ENCODE measurements at places on chromosomes 2 and 18.

GRCh38 chr2:38523728-38524437, 78.8 kb downstream of the HNRNPLL start:
- ATAC-seq, result no peak

- no peak for ATAC-seq
These were observed 32.1 kb upstream of the MAL start for GRCh38 chr2:94993176-94994062.

DNA sequence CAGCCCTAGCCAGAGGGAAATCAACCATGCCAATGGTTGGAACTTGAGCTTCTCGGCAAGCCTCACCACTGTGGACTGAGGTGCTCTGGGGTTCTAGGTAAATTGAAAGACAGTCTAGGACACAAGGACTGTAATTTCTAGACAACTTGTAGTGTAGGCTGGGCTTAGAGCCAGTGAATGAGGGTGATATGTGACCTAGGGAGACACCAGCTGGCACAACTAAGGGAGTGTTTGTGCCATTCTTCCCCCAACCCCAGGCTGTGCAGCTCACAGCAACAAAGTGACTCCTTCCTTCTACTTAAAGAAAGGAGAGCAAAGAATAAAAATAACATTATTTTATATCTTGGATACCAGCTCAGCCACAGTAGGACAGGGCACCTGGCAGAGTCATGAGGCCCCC, 1690.7 kb upstream of the TMEFF2 start:
- no peak for ATAC-seq

DNA sequence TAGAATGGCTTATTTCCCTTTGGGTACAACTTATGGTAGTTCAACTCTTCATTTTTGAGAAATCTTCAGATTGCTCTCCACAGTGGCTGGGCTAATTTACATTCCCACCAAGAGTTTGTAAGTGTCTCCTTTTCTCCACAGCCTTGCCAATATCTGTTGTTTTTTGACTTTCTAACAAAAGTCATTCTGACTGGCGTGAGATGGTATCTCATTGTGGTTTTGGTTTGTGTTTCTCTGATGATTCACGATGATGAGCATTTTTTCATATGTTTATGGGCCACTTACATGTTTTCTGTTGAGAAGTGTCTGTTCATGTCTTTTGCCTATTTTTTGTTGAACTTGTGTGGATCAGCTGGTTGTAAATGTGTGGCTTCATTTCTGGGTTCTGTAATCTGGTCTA, 871.0 kb downstream of the EPHA4 start:
- no peak for ATAC-seq

GRCh38 chr2:24225499-24226242, 50.8 kb downstream of the FAM228A start:
- ATAC-seq, result no peak

DNA sequence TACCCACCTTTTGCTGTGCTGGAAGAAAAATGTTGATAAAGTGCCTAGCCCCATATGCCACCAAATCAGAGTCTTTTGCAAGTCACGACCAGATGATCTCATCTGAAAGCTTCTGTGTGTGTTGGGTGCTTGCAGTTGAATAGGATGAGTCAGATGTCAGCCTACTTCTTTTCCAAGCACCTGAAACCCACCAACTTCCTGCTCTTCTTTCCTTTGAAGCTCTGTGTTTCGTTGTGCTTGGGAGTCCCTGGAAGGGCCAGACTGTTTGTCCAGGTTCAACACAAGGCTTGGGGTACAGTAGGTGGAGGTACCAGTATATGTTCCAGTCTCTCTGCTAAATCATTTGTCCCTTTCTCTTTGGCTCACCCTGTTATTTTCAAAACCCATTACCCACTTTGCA, 36.8 kb upstream of the LCLAT1 start:
- ATAC-seq, result peak; percentile 31

DNA sequence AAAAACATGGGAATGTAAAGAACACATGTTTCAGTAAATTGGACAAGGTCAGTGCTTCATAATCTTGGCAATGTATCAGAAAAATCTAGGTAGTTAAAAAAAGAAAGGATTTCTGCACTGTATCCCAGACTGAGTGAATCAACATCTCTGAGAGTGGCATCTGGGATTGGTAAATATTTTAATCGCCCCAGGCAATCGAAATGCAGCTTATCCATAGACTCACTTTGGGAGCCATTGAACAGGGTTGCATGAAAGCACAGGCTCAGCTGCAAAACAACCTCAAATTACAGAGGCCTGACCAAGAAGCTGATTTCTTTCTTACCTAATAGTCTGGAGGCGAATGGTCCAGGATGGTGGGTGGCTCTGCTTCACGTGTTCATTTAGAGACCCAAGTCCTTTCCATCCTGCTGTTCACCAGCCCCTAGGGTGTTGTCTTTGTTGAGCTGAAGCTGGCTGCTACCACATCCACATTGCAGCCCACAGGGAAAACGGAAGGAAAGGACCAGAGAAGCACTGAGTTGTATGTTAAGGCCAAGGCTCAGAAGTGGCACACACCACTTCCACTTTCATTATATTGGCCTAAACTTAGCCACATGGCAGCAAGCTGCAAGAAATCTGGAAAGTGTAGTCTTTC, 59.0 kb downstream of the MOGAT1 start:
- no peak for ATAC-seq

DNA sequence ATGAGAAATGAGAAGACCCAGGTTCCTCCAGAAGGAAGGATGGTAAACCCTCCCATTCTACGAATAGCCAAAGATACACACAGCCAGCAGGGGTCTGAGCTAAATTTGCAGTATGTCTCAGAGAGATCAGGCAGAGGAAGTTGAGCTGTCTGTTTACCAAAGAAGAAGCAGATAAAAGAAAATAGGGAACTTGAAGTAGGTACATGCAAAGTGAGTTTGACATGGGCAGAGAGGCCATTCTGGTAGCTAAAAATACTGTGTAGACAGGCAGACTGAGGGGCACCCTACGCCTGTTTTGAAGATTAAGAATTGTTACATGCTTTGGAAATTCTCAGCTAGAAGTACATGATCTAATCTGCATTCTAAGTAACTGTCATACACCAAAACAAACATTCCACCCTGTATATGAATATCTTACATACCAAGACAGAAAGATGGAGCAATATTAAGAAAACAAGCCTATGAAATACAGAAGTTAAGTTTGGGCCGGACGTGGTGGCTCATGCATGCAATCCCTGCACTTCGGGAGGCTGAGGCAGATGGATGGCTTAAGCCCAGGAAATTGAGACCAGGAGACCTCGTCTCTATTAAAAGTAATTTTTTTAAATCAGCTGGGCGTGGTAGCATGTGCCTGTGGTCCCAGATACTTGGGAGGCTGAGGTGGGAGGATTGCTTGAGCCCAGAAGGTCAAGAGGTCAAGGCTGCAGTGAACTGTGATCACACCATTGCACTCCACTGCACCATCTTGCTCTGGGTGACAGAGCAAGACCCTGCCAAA, 157.9 kb downstream of the ANKRD44 start:
- peak; percentile 73 for ATAC-seq

GRCh38 chr18:35811896-35812295, 160.6 kb upstream of the RMP24 start:
- peak; percentile 80 for ATAC-seq

DNA sequence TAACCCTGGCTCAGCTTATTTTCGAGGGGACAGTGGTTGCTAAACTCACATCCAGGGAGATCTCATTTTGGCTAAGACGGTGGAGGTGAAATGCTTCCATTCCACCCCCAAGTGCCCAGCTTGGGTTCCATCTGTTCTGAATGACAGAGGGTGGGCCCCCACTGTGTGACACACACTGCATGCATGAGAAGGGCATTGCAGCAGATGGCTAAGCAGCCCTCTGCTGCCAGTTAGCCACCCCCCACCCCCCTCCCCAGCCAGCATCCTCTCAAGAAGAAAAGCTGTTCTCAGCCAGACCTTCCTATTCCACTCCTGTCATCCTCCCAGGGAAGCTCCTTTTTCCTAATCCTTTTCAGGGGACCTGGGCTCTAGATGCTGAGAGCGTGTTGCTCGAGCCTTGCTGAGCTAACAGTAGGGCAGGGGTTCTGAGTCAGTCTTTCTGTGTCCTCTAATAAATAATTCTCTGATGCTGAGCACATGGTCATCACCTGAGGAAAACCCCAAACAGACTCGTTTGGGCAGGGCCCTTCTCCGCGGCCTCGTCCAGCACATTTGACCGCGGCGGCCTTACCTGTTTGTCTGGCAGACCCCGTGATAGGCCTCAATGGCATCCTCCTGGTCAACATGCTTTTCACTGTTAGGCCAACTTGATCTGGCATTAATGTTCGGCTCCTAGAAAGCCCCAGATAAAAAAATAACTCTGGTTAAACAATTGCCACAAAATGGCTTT, 49.5 kb upstream of the ACAA2 start:
- no peak for ATAC-seq

- no peak for ATAC-seq
These were observed 326.2 kb downstream of the NYAP2 start for GRCh38 chr2:225725726-225726125.

GRCh38 chr2:215826838-215827441, 186.4 kb downstream of the MREG start:
- ATAC-seq, result no peak

GRCh38 chr2:72145289-72145657, 2.4 kb downstream of the CYP26B1 start:
- ATAC-seq, result no peak

DNA sequence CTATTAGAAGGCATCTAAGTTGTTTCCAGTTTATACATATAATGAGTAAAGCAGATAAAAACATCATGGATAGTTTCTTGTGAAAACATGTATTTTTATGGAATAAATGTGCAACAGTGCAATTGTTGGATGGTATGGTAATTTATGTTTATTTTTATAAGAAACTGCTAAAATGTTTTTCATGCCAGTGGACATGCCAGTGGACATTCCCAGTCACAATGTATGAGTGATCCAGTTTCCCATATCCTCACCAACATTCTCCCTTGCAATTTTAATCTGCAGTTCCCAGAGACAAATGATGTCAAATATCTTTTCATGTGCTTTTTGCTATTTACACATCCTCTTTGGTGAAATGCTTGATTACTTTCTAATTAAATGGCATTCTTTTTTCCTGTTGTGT, 818.6 kb downstream of the SUCLG1 start:
- ATAC-seq, result no peak

DNA sequence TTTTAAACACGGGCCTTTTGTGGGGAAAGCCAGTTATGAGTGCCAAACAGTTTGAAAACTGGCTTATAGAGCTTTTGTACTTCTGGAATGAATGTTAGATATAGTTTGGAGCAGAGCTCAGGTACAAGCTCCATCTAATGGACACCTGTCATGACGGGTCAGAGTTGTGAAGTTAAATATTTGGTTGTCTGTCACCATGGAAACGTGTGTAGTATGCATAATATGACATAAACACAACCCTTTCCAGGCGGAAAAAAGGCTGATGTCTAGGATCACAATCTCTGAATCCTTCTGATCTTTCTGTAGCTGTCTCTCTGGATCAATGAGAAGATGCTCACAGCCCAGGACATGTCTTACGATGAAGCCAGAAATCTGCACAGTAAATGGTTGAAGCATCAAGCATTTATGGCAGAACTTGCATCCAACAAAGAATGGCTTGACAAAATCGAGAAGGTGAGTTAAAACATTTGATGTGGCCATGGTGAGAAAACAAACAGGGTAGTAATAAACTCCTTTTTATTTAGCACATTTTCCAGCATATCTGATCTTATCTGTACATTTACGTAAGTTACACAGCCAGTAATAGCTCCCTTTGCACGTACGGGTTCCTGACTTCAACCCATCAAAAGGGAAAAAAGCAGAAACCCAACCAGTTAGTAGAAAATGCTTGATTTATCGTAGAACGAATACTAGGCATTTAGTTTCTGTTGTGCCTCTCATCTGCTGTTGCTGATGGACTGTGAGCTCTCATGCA, 80.6 kb upstream of the EML6 start:
- no peak for ATAC-seq

- no peak for ATAC-seq
These were observed 317.9 kb upstream of the PKDCC start for GRCh38 chr2:41729800-41730364.

- ATAC-seq, result no peak
These were observed 45.4 kb downstream of the RASGRP3 start for GRCh38 chr2:33521791-33522281.

DNA sequence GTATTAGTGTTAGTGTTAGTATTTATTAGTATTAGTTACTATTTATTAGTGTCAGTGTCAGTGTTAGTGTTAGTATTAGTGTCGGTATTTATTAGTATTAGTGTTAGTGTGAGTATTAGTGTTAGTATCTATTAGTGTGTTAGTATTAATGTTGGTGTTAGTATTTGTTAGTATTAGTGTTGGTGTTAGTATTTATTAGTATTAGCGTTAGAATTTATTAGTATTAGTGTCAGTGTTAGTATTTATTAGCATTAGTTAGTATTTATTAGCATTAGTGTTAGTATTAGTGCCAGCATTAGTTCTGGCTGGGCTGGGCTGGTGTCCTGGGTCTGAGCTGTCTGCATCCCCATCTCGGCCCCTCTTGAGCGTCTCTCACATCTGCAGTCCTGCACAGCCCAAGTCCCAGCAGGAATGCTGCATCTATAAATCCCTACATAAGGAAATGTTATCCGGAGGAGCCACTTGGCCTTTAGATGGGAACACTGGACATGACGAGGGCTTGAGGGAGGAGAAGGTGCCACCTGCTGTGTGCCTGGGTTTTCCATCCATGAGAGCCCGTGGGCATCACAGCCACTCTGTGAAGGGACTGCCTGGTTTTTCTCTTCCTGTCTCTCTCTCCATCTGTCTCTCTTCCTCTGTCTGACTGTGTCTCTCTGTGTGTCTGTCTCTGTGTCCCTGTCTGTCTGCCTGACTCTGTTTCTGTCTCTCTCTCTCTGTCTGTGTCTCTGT, 33.6 kb downstream of the TWIST2 start:
- ATAC-seq, result no peak

- ATAC-seq, result peak; percentile 88
These were observed 290.8 kb upstream of the CHAC2 start for GRCh38 chr2:53476834-53477233.

- ATAC-seq, result no peak
These were observed 442.4 kb downstream of the EPHA4 start for GRCh38 chr2:221129657-221130056.

- ATAC-seq, result no peak
These were observed 65.1 kb downstream of the SRBD1 start for GRCh38 chr2:45545943-45546342.

- peak; percentile 64 for ATAC-seq
These were observed 103.4 kb downstream of the SEPTIN10 start for GRCh38 chr2:109510136-109511028.

DNA sequence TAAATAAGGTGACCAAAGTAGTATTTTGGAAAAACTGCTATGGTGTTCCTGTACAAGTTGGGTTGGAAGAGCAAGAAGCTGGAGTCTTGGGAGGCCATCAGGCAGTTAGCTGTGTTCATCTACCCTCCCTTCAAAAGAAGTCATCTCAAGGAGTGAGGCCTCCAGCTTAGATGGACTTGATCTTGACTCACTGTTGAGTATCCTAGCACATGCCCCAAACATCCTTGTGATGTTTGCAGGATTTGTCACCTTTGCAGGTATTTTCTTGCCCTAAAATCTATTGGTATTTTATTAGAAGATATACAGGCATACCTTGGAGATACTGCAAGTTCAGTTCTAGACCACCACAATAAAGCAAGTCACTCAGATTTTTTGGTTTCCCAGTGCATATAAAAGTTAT, 30.2 kb downstream of the RNMT start:
- ATAC-seq, result no peak
